ENCODE measurements at places on chromosomes 2 and 18.
A peak's percentile ranks its signal among the peaks of the same experiment; 100 is the strongest.

- DNase-seq = no peak
Observed at GRCh38 chr2:66488946-66489345, 54.0 kb downstream of the MEIS1 start.

GRCh38 chr18:45467293-45467692 is 148.0 kb upstream of the SLC14A2 start:
- DNase-seq = no peak

DNA sequence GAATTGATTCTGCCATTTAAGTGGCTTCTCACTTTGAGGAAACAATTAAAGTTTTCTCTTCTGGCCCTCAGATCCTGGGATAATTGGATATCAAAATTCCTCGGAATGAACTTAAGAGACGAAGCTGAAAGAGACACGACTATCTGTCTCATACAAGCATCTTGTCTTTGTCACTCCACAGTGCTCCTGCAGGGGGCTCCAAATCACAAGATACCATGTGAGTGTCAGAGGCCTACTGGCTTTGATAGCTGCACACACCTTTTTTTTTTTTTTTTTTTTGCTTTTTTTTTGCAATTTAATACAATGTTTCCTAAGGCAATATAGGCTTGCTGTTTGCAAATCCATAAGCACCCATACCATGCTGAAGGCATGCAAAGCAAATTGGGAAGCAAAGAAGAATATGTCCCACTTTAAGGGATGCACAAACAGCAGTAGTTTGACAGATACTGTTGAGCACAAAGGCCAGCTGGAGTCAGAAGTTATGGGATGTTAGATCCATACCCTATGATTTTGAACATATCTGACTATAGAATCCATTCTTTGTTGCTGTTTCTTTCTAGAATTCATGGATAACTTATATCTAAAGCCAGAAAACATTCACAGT is 109.0 kb upstream of the CBLN2 start:
- DNase-seq = peak; percentile 56

GRCh38 chr18:58390399-58390798 is 238.5 kb downstream of the ALPK2 start:
- no peak for DNase-seq

DNA sequence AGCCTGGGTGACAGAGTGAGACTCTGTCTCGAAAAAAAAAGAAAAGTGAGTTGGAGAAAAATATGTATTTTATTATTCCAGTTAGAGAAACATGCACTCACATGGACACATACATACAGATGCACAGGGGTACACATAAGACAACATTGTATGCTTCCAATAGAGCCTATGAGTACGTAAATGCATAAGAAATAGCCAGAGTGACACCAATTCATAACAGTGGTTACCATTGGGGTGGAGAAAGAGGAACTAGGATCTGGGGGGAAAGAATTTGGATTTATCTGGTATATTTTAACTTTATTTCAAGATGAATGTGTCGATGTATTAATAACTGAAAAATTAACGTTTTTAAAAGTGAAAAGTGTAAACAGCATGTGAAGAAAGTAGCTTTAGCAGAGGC is 16.1 kb downstream of the IL36A start:
- no peak for DNase-seq

DNA sequence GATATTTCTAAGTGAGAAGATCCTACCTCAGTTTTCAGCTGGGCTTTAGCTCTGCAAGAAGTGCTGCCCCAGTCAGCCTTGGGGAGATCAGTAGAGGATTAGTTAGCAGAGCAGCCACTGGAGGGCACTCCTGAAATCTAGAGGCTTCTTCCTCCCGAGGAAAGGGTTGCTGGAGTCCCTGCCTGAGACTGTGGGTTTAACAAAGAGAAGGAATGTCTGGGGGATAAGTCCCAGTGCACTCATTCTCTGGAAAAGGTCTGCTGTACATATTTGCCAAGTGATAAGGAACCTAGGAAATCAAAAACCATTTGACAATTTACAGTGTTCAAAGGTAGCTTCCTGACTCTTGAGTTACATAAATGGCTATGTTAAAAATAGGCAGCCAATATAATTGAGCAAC is 207.2 kb downstream of the SLC8A1 start:
- peak; percentile 59 for DNase-seq

GRCh38 chr18:5419030-5419429 is 123.5 kb upstream of the ZBTB14 start:
- no peak for DNase-seq

GRCh38 chr2:151843691-151844061 is 15.5 kb upstream of the ARL5A start:
- DNase-seq = no peak

DNA sequence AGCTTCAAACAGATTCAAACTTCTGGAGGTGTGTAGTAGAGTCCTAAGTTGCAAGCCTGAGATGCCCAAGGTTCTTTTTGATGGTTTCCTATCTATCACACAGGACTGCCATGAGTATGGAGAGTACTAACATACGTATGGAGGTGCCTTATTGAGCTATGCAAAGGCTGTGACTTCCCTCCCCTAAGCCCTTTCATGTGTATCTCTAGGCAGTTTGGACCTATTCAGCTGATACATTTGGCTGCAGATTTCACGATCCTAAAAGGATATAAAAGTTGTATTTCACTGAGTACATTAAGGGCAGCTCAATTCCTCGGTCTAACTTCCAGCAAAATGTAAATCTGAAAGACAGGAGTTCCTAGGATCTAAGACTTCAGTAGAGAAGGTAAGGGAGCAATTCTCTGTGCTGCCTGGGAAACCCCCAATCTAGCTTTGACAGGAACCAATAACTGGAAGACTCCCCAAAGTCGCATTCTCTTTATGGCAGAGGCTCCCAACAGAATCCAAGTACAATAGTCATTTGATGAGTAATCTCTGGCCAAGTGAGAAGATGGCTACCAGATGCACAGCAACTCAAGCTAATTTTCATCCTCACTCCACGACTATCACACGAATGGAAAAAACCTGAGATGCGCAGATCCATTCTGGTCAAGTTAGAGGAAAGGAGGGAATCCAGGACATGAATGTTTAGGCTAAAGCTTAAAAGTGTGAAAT is 83.8 kb downstream of the ATL2 start:
- DNase-seq = no peak

DNA sequence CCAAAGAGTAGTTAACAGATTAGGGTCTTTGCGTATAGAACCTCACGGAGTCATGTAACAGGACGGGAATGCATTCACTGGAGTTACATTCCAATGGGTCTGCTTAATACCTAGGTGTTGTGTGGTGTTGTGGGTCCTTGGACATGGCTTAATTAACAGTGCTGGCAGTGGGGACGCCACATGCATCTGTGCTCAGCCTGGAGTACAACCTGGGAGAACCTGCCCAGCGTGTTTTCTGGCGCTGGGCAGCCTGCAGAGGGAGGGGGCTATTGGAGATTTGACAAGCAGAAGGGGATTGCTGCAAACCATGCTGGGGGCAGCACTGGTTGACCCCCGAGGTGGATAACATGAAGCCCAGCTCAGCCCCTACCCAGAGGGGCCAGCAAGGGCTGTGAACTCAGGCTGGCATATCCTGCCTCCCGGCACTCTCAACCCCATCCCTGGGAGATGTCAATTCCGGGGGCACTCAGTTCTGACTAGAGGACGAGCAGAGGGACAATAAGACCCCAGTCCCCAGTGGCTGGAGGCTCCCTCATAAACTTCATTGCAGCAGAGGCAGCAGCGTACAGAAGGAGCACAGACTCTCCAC is 29.3 kb upstream of the COPS8 start:
- no peak for DNase-seq

GRCh38 chr18:3710712-3711301 is 260.8 kb downstream of the TGIF1 start:
- peak; percentile 80 for DNase-seq

DNA sequence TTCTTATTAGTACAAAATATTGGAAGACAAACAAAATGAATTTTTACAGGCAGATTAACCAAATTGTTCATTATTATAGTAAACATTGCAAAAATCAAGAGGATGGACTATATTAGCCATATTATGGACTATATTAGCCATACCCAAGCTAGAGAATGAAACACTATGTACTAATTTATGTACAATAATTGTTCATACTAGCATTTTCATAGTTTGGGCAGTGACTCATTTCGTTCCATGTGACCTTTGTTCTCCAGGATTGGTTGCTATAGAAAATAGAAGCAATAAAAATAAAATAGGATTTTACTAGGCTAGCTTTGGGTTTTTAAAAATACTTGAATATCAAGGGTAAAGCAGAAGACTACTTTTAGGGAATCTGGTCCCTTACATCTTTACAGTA is 176.8 kb downstream of the ZEB2 start:
- no peak for DNase-seq

- DNase-seq = no peak
Observed at GRCh38 chr2:147630585-147630984, 214.2 kb upstream of the ACVR2A start.

GRCh38 chr2:55743583-55743982 is 49.9 kb upstream of the PNPT1 start:
- no peak for DNase-seq

- DNase-seq = no peak
Observed at GRCh38 chr2:241767464-241768250, 9.0 kb upstream of the GAL3ST2 start.

DNA sequence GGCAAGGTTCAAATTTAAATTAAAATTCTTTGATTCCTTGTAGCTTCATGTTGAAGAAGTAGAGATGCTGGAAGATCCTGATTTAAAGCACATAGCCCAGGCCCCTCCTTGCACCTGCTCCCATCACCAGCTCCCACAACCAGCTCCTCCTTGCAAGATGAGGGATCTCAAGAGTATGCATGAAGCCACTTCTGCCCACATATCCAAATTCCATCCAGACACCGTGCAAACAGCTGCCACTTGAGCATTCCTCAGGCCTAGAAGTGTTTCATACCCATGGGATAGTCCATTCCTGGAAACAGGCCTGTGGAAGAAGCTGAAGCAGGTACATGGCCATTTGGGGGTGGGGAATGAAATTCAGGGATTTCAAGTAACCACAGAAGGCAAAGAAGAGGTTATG is 32.4 kb upstream of the ITPRID2 start:
- no peak for DNase-seq

DNA sequence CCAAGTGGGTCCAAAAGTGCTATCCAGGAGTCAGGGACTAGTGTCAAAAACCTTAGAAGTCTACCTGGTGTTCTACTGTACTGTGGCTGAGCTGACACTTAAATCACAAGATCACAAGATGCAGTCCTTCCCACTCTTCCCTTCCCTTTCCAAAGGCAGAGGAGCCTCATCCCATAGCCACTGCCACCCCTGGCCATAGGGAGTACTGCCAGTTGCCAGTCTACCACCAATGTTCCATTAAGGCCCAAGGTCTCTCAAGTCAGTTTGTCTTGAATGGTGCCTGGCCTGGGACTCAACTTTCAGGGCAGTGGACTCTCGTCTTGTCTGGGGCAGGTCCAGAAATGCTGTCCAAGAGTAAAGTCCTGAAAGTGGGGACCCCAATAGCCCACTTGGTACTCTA is 585.6 kb downstream of the NUP35 start:
- DNase-seq = no peak

DNA sequence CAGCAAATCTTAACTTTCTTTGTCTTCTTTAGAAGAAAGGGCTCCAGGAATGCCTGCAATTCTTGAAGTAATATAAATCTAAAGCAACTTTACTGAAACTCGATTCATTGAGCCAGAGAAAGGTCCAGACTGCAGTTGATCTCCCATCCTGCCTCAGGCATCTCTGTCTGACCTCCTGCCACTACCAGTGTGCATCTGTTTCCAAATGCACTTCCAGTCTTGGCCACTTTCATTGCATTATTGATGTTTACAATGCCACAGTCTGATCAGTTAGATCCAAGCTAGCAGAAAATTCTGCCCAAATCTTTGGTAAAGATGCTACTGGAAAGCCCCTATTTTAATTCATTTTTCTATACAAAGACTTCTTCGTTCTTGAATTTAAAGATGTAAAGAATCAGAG is 158.0 kb downstream of the RAPGEF4 start:
- DNase-seq = no peak

DNA sequence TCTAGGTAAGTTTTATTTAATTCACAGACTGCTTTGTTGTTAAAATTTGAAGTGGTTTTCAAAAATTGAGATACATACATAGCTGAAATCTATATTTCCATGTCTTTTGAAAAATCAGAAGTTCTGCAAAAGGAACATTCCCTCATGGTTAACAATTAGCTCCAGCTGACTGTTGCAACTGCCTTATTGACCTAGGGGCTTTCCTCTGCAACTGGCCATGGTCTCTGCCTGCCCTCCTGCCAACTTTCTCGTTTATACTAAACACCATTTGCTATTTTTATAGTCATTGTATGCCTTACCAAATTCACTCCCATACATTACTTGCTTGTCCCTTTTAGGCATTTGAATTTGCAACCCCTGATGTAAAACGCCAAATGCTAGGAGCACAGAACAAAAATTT is 107.2 kb downstream of the PID1 start:
- no peak for DNase-seq

DNA sequence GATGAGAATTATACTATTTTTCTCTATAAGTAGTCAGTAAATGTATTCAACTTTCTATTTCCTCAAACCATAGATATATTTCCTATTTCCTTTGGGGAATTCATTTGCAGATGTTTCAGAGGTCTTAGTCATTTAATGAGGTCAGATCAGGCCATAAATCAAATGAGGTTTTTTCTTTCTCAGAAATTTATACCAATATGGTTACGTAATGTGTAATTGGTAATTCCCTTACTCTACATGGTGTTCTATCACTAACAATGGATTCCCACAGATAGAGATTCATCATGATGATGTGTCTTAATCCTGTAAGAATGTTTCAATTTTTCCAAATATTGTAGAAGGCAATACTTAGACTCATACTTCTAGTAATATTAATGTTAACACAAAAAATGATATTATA is 108.0 kb downstream of the DPP4 start:
- DNase-seq = no peak

DNA sequence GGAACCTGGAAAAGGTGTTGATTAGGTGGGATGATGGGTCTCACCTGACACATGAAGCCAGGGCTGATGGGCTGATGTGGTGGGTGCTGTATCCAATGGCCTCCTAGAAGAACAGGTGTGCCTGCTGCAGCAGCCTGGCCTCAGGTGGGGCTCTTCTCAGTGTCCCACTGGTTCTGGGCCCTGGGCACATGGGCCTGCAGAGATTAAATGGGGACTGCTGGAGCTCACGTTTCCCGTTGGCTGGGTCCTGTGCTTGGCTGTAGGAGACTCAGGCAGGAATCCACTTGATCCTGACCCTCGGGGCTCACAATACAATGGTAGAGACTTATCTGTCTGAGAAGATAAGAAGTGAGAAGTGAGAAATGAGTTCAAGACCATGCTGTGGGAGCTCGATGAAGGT is 170.9 kb downstream of the KCNS3 start:
- DNase-seq = no peak

DNA sequence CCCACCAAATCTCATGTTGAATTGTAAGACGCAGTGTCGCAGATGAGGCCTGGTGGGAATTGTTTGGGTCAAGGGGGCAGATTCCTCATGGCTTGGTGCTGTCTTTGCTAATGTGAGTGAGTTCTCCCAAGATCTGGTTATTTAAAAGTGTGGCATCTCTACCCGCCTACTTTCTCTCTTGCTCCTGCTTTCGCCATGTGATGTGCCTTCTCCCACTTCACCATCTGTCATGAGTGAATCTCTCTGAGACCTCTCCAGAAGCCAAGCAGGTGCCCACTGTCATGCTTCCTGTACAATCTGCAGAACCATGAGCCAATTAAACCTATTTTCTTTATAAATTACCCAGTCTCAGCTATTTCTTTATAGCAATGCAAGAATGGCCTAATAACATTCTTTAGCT is 246.6 kb upstream of the CDH20 start:
- DNase-seq = no peak

- DNase-seq = no peak
Observed at GRCh38 chr2:18849841-18850578, 260.6 kb upstream of the NT5C1B start.

Data from Calu3 (cell line).